ENCODE measurements at places on chromosomes 7 and 10.

DNA sequence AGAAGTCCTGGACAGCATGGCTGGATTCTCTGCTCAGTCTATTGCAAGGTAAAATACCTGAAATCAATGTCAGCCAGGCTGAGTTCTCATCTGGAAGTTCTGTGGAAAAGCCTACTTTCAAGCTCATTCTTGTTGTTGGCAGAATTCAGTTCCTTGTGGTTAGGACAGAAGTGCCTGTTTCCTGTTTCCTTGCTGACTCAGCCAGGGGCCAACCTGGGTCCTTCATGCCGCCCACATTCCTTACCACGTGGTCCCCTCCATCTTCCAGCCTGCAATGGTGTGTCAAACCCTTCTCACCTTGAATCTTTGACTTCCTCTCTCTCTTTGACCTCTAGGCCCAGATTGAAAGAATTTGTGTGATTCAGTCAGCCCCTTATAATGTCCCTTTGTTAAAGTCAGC, 197.1 kb upstream of the STK17A start:
- no peak for DNase-seq

GRCh38 chr10:125982260-125982948, 86.0 kb downstream of the FANK1 start:
- DNase-seq = peak; percentile 72

DNA sequence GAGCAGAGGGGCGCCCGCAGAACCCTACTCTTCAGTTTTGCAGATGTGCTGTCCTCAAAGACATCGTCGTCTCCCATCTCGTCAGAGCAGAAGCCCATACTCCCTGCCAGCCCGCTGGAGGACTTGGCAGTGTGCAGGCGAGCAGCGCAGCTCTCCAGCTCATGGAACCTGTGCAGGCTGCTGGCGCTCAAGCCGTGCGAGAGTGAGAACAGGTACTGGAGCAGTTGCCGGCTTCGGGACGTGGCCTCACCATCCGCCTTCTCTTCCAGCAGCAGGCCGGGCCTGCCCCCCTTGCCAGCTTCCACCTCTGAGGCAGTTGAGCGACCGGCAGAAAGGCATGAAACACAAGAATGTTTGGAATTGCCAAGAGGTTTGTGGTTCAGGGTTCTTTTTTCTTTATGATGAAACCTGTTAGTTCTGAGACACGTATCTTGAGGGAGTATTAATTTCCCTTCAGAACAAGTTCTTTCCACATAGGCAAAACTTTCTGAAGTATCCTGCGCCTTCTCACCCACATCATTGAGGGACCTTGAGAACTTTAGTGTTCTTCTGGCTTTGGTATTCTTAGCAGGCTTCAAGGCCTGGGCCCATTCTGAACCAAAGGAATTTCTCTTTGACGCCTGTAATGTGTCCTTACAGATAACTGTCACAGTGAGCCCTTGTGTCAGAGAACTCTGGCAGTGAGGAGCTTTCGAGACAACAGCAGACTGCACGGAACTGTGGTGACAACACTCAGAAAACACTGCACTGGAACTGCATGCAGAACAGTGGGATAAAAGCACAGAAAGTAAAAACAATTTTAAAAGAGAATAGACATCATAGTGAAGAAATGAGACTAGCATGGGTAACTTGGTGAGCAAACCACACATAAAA, 89.5 kb downstream of the ALOX5 start:
- DNase-seq = no peak

DNA sequence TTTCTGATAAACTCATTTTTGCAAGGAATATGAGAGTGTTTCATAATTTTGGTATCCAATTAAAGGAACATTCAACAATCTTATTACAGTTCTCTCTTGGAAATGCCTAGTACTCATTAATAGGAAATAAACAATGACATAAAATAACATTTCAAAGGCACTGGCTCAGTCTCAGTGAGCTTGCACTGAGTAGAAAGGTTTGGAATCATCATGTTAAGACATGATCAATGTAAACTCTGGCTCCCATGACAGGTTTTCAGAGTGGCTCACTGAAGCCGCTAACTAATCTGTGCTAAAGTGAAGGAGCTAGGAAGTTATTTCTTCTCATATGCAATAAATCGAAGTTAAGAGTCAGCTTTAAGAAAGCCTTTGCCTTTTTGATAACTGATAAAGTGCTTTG, 203.3 kb upstream of the HGF start:
- DNase-seq = no peak

DNA sequence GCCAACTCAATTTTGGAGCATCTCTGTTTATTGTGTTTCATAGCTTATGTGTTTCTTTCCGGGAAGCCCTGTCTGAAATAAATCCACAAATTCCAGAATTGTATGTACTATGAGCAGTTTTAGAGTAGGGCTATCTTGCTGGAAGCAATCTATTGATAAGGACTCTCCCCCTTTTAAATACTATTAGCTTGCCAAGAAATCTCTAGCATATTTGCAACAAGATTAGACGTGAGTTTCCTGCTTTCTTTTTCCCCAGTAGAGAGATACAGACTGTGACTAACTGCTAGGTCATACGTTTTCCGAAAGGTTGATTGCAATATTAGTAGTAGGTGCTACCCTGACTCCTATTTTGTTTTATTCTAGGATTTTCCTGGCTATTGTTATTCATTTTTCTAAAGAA, 277.0 kb downstream of the MALRD1 start:
- DNase-seq = no peak

DNA sequence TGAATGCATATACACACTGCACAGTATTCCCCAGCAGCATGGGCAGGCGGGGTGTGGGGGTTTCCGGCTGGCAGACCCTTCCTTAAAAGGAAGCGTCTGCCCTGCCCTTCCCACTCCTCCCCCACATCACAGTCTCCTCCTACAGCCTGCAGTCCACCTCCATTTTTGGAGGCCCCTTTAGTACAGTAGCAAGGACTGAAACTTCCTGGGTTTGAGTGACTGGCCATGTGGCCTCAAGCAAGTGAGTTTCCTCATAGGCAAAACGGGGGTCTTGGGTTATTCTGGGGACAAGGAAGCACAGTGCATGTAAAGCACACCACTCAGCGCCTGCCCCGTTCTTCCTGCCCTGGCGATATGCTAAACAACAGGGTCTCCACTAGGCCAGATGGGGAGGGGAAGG, 62.1 kb upstream of the COL13A1 start:
- DNase-seq = no peak

- DNase-seq = no peak
Observed at GRCh38 chr7:144142187-144142586, 19.2 kb downstream of the OR2A14 start.

- no peak for DNase-seq
Observed at GRCh38 chr10:102467971-102468438, 16.7 kb upstream of the C10orf95 start.

- peak; percentile 79 for DNase-seq
Observed at GRCh38 chr10:133245439-133246235, 8.0 kb downstream of the VENTX start.

DNA sequence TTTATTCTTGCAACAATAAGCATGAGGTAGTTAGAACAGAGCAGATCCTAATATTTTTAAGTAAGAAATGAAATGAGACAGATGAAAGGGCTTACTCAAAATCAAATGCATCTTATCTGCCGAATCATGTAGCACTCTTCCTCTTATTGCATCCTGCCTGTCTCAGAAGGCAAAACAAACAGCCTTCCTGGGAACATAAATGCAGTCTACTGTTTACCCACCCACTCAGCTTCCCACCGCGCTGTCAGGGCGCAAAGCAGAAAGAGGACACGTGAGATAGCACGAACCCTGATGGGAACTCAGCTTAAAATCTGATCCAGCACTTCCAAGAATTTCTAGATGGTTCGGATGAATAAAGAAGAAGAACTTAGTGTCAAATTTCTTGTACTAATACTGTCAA, 114.4 kb upstream of the CDK1 start:
- no peak for DNase-seq

DNA sequence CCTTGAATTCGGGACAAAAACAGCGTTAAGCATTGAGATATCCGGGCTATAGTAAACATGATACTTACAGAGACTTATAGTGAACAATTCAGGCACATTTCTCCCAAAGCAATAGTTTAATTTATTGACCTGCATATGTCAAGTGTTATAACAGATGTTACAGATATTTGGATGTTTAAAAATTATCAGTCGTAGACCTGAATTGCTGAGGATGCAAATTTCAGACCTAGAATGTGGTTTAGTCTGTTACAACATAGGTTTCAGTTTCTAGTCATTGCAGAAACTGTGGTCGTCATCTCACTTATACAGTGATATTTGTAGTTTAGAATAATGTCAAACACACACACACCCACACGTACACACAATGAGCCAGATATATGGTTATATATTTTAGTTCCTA, 85.2 kb downstream of the VTI1A start:
- no peak for DNase-seq

DNA sequence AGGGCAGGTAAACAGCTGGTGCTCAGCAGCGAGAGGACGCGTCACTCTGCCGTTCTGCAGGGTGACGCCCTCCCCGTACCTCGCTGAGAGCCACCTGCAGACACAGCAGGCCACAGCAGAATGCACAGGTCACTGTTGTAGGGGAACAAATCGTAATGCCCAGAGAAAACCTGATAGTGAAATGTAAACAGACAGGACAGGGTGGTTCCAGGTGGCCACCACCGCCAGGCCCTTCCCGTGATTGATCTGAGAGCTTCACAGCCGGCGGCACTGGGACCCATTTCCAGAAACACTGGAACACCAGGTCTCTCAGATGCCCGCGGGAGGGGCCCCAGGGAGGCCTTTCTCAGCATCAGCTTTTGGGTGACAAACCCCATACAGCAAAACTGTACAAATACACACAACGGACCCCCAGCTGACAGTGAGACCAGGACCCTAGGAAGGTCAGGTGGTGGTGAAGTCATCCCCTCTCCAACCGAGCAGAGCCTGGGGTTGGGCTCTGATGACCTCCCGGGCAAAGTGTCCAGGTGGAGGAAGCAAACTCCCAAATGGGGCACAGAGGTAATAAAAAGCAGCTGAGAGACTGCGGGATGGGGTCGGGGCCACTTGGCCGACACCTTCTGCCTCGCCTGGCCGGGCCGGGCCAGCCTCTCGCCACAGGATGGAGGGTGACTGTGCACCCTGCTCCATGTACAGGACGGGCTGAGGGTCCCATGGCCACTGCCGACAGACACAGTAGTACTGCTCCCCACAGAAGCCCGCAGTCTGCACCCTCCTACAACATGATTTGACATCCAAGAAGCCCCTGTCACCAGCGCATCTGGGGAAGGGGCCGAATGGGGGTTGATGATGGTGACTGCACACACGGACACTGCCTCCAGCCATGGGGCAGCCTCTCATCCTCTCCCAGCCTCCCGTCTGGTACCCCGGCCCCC, 4.6 kb downstream of the BHLHA15 start:
- no peak for DNase-seq
